HS-5 (cell line): ENCODE measurements at places on chromosomes 3 and 15.

DNA sequence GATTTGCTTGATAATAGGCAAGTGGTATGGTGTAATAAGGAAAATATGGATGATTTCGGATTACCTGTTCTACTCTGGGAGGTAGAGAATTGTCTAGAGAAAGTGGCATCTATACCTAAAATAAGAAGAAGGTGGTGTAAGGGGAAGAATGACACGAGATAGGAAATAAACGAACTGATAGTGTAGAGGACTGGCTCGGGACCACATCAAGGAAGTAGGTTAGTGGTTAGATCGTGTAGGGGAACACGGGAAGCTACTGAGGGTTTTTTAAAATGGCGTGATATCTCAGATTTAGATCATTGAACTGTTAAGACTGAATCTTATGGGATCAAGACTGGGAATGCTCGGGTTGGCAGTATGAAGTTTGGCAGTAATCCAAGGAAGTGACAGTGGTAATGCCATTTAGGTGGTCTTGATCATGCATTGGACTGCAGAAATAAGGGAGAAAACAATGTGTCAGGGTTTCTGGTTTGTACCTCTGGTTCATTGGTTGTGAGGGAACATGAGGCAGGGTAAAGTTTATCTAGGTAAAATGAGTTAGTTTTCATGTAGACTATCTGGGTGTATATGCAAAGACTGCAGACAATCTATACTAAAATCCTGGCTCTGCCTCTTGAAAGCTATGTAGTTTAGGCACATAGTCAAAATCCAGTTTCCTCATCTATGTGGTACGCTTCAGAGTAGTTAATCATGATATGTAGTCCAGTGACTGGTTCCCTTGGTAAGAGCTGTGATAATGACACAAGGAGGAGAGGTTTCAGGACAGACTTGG lies 7.4 kb downstream of the RPL14 start:
- no peak for DNase-seq

- DNase-seq: no peak
Measured at GRCh38 chr15:76062286-76062685, 2.5 kb downstream of the TMEM266 start.

DNA sequence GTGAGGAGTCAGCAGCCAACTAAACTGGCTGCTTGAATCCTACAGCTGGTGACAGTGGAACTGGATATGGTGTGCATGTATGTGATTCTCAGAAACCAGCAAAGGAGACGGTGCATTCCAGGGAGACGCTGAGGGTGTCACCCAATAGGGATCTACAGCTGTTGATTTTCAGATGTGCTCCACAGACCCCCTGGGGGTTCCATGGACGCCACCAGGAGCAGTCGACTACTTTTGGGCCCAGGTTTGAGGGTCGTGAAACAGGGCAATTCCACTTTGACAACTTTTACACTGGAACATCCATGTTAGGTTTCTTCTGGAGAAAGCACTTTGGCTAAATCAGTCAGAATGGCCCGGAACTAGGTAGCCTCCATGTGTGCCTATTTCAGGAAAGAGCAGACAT lies 71.5 kb upstream of the MEX3B start:
- no peak for DNase-seq

GRCh38 chr3:181794011-181794790 lies 82.5 kb downstream of the SOX2 start:
- no peak for DNase-seq

- DNase-seq: peak; percentile 72
Measured at GRCh38 chr3:159763602-159764489, 224.8 kb upstream of the IL12A start.

DNA sequence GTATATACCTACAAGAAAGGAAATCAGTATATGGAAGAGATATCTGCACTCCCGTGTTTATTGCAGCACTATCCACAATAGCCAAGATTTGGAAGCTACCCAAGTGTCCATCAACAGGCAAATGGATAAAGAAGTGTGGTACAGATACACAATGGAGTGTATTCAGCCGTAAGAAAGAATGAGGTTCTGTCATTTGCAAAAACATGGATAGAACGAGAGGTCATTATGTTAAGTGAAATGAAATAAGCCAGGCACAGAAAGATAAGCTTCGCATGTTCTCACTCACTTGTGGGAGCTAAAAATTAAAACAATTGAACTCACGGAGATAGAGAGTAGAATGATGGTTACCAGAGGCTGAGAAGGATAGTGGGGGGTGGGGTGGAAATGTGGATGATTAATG lies 53.1 kb downstream of the FAM81A start:
- DNase-seq: no peak

- no peak for DNase-seq
Measured at GRCh38 chr15:80019168-80019745, 40.2 kb upstream of the ZFAND6 start.

DNA sequence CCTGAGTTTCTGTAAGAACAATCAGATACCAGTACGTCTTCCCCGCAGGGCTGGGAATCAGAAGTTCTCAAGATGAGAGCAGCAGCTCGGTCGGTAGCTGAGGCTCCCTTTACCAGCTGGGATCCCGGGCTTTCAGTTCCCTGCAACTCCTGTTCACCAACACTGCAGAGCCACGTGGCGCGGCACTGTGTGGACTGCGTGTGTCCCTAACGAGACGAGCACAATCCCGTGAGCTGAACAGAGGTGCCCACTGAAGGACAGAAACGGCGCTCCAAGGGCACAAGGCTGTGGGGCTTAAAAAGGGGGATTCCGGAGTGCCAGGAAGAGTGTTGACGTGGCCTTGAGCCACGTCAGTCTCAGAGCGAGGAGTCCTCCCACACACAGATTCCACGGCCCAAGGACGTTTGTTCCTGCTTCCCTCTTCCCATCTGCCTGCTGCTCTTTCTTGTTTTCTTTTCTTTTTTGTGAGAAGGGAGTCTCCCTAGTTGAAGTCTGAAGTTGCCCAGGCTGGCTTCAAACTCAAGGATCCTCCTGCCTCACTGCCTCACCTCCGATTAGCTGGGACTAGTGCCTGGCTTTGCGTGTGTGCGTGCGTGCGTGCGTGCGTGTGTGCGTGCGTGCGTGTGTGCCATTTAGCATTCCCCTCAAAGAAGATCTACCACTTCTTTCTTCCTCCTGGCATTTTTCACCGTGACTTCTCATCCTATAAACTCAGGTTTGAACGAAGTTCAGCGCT lies 37.1 kb upstream of the RPL35A start:
- no peak for DNase-seq

GRCh38 chr3:127572735-127573134 lies 17.8 kb downstream of the TPRA1 start:
- no peak for DNase-seq

DNA sequence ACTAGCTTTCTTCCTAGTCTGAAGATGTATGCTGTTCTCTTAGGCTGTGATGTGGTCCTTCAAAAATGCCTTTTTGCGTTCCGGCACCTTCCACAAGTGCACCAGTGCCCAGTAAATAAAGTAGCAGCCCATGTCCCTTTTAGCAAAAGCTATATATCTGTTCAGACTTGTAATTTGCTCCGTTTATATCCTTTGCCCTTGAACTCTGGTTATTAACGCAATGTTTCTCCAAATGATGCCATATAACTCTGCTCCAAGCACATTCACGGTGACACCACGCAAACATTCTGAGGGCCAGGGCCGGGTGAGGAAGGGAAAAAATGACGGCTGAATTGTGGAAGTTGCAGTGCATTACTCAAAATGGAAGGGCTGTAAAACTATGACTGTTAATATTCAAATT lies 1001.1 kb upstream of the NR2F2 start:
- no peak for DNase-seq

- DNase-seq: no peak
Measured at GRCh38 chr3:154421083-154421482, 8.9 kb downstream of the GPR149 start.

DNA sequence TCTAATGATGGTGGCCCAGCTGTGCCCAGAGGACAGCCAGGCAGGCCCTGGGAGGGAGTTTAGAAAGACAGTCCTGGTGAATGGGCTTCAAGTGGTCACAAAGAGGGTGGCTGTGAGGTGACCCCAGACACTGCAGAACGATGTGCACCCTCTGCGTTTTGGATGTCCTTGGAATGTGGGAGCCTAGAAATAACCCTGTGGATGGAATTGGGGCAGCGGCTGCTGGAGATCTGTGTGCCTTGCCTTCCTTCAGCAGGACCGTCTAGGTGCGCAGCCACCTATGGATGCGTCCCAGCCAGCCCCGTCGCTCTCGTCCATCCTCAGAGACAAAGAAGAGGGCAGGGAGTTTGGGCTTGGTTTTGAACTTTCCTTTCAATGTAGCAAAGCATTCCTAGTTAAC lies 46.5 kb downstream of the KLHL25 start:
- DNase-seq: no peak
